Activated CD4-positive, alpha-beta T cell treated with anti-CD3 and anti-CD28 coated beads, Interleukin-2, amount 50 U/mL, for 4 hours (primary cell): ENCODE measurements at places on chromosomes 12 and 14.

- no peak for DNase-seq
Measured at GRCh38 chr14:78586681-78587080, 416.5 kb downstream of the NRXN3 start.

GRCh38 chr14:100065111-100065871, at the start of gene EVL:
Gene EVL (plus strand): TSS chr14:100065422. CDS start chr14:100065501, 79 bp downstream.
- DNase-seq: peak; percentile 86

GRCh38 chr14:85878874-85879273, 348.9 kb downstream of the FLRT2 start:
- no peak for DNase-seq

DNA sequence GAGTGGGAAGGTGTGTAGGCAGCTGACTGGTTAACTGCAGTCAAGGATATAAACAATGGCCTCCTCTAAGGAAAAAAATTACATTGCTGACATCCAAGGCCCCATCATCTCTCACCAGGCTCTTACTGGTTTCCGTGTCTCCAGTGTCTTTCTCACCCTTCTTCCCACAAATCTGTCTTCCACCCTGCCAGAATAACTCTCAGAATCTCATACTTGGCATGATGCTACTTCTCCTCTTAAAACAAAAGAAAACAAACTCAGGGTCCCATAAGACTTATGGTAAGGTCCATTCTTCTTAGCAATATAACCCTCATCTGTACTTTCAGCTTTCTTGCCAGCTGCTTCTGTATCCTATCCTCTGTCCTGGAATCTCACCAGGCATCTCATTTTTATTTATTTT, 68.9 kb downstream of the SUSD6 start:
- no peak for DNase-seq

- DNase-seq: peak; percentile 62
Measured at GRCh38 chr12:6959058-6959804, 8.1 kb downstream of the PTPN6 start.

DNA sequence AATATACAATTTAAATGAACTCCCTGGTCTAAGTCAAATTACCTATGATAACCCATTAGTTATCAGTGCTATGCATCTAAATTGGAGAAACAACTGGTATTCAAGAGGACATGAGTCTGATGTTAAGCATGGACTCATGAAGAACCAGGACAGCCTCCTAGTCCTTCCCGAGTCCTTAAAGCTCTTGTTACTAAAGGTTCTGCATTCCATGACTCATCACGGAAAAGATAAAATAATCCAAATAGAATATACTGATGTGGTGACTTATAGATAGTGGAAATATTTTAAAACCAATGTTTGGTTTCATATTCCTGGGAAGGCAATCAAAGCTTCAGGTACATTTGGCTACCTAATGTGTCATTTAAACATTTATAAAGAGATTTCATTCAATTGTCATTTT, 117.2 kb upstream of the PMCH start:
- no peak for DNase-seq

DNA sequence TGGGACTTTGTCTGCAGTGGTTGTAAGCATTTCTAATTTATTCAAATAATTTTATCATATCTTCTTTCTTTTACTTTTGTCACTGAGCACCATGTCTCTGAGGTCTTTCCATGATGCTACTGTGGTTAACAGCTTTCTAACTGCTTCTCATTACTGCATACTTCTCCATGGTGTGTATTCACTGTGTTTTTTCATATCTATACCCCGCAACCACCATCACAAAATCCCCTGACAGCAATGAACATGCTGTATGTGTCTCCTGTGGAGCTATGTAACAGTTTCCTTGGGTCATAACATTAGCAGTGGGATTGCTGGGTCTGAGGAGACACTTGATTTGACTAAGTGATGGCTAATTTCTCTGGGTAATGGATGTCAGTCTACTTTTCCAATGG, 29.2 kb upstream of the CHST11 start:
- no peak for DNase-seq

- peak; percentile 60 for DNase-seq
Measured at GRCh38 chr14:100317912-100318808, 5.0 kb upstream of the SLC25A47 start.

DNA sequence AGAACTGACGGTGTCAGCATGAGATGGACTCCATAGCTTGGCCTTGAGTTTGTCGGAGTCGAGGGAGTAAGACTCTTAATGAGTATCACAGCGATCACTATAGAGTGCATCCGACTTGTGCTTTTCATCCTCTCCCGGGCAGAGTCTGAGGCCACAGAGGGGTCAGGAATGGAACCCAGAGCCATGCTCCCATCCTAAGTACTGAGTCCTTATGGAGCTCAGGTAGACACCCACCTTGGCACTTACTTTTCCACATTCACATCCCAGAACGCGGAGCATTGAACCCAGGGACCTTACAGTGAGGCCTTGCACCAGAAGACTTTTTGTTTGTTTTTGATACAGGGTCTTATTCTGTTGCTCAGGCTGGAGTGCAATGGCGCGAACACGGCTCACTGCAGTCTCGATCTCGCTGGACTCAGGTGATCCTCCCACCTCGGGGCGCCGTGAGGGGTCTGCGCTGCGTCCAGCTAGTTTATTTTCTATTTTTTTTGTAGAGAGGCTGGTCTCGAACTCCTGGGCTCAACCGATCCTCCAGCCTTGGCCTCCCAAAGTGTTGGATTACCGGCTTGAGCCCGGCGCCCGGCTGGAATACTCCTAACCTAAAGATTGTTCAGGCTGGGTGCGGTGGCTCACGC, 719 bp upstream of the SRSF9 start:
- DNase-seq: no peak

- no peak for DNase-seq
Measured at GRCh38 chr14:69101331-69101826, 51.5 kb downstream of the DCAF5 start.

GRCh38 chr12:510071-510825, 50.5 kb downstream of the B4GALNT3 start:
- DNase-seq: no peak

DNA sequence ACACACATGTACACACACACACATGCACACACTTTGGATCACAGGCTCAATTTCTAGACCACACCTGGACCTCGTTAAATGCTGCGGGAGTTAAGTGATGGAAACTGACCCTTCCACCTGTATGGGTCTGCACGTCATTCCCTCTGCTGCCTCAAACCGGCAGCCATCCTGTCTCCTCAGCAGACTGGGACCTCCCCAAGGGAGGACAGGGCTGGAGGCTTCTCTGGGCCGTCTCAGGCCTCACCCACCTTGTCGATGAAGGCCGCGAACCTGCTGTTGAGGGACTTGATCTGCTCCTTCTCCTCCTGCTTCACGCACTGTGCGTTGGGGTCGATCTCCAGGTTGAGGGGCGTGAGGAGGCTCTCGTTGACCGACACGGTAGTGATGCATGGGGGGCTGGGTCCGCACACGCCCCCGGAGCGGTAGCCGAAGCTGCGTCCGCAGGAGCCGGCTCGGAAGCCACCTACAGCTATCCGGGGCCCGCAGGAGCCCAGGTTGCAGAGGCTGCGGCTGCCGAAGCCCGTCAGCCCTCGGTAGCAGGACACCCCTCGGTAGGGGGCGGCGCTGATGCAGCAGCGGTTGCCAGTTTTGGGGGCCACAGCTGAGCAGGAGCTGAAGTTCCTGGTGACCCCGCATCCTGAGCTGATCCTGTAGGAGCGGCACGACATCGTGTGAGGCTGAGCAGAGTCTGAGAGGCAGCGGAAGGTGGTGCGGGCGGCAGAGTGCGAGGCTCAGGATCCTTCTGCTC, at the start of gene KRT85:
Gene KRT85 (minus strand): TSS at position 744 of the 748 bp plus-strand sequence. CDS start 76 bp downstream, at position 668.
- no peak for DNase-seq

DNA sequence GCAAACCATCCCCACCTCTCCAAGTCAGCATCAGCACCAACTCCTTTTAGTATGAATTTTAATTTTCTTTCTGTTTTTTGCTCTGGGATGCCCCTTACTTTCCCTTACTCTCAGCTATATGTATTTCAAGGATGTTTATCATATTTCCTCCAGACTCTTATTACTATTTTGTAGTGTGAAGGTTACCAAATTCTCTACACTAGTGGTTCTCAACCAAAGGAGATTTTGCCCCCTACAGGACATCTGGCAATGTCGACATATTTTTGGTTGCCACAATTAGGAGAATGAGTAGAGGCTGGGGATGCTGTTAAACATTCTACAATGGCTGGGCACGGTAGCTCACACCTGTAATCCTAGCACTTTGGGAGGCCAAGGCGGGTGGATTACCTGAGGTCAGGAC, 29.1 kb upstream of the SOS2 start:
- DNase-seq: no peak

GRCh38 chr12:89062996-89063395, 289.3 kb downstream of the DUSP6 start:
- no peak for DNase-seq

GRCh38 chr12:11730299-11731041, 81.0 kb downstream of the ETV6 start:
- DNase-seq: no peak

- DNase-seq: no peak
Measured at GRCh38 chr12:116813271-116814041, 67.8 kb downstream of the HRK start.

DNA sequence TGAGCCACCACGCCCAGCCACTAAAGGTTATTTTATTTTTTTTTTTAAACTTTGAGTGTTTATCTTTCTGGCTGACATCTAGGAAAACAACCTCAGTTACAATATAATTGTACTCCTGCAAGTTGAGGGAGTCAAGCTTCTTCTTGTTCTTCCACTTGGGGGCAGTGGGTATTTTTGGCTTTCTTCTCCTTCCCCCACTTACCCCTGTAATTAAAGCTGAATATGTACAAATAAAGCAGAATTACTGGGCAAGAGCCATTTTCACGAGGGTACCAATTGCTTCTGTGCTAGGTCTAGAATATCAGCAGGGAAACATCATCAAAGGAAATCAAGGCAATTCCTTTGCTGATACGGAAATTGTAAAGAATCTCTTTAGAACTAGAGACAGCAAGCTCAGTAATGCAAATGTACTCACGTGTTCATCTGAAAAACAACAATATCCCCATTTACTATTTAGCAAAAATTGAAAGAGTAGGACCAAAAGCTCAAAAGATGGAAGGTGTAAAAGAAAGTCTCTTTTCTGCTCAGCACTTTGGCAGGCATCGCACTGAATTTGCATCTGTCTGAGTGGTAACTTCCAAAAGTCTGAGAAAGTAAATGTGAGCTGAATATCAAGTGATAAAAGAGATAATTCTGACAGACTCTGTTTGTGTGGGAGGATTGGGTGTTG, 72.8 kb downstream of the TAOK3 start:
- no peak for DNase-seq

DNA sequence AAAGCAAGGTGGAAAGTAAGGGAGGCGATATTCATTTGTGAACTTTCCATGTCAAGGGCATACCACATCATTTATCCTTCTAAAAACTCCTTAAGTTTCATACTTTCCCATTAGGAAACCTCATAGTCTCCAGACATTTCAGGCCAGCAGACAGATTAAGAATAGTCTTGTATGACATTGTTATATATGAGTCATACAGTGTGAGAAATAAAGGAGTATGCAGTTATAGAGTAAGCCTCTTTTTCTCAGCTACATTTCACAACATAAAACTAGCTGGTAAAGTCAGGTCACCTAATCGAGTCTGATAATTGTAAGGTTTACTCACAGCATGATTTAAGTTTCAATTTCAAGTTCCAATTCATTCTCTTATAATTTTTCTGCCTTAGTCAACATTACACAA, 164.3 kb downstream of the GRIP1 start:
- no peak for DNase-seq

GRCh38 chr14:39430762-39431415, 1.3 kb downstream of the FBXO33 start:
- DNase-seq: no peak

- no peak for DNase-seq
Measured at GRCh38 chr14:61438497-61438859, 117.1 kb downstream of the PRKCH start.

DNA sequence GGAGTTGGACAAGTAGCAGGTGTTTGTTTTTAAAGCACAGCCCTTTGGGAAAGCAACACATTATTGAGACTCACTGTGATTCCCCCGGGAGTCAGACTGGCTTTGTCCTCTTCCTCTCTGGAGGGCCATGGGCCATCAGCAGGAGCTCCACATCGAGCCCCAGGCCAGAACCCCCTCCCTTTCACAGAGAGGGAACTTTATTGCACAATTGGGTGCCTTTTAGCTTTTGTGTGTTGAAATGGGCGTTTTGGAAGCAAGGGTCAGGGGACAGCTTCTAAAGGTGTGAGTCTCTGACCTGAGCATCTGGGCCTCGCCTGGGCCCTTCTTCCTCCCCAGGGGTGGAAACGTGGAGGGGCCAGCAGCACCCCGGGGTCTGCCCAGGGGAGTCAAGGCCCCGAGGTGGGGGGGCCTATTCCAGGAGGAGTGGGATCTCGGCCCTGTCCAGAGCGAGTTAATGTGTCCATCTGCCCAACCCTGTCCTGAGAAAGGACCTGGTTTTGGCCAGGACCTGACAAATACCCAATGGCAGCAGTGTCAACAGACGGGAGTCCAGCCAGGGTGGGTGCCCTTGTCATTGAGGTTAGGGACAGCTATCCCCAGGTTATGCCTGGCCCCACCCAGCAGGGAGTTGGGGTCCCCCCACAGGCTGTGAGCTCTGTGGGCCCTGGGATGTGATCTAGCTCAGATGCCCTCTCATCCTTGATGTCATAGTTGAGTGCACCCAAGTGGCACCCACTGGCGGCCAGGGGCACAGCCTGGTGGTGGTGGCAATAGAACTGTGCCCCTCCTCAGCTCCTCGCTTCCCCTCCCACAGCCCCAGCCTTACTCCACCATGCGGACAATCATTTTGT, 37.1 kb downstream of the SLC8B1 start:
- no peak for DNase-seq

DNA sequence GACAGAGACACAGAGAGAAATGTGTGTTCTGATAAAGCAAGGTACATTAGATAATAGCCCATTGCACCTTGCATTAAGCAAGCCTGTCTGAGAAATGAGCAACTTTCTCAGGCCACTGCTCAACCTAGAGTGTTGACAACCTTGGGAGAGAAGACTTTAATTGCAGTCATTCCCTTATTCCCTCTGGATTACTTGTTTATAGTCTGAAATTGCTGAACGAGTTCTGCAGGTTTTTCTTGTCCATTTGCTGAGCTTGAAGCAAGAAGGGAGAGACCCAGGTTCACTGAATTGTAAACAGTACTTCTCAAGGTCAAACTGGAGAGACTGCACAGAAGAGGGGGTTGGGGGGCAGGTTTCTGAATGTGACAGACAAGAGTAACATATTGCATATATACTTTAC, 159.4 kb upstream of the PLEKHG7 start:
- DNase-seq: no peak

DNA sequence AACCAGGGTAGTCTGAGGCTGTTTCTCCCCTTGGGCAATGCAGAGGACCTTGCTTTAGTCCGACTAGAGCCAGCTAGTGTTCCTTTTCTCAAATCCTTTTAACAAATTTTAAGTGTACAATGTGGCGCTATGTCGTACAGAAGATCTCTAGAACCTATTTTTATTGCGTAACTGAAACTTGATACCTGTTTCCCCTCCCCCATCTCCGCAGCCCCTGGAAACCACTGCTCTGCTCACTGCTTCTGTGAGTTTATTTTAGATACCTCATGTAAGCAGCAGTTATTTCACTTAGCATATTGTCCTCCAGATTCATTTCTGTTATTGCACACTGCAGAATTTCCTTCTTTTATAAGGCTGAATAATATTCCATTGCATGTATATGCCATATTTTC, 1092.3 kb downstream of the AACS start:
- no peak for DNase-seq

GRCh38 chr14:20458031-20458789, 3.0 kb downstream of the PIP4P1 start:
- DNase-seq: no peak

GRCh38 chr14:23356662-23357061, 4.0 kb upstream of the SLC22A17 start:
- no peak for DNase-seq

GRCh38 chr14:31387091-31387490, 33.3 kb downstream of the HEATR5A start:
- DNase-seq: no peak

GRCh38 chr12:12624498-12624992, 12.9 kb downstream of the CREBL2 start:
- no peak for DNase-seq
